ENCODE measurements at places on chromosomes 4 and X.

DNA sequence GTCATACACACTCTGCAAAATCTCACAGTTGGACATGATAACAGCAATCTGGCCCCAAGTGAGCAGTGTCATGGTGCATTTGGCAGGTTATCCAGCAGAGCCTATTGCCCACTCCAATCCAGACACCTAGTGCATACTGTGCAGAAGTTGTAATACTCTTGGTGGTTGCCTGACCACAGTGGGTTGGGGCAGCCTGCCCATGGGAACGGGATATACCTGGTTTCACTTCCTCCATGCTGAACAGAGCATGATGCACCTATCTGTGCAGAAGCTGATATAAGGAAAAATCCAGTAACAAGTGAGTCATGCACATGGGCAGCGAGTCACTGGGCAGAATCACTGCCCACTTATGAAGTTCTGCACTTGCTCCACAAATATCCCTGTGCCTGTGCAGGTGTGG is 105.3 kb upstream of the IGSF1 start:
- no peak for DNase-seq

DNA sequence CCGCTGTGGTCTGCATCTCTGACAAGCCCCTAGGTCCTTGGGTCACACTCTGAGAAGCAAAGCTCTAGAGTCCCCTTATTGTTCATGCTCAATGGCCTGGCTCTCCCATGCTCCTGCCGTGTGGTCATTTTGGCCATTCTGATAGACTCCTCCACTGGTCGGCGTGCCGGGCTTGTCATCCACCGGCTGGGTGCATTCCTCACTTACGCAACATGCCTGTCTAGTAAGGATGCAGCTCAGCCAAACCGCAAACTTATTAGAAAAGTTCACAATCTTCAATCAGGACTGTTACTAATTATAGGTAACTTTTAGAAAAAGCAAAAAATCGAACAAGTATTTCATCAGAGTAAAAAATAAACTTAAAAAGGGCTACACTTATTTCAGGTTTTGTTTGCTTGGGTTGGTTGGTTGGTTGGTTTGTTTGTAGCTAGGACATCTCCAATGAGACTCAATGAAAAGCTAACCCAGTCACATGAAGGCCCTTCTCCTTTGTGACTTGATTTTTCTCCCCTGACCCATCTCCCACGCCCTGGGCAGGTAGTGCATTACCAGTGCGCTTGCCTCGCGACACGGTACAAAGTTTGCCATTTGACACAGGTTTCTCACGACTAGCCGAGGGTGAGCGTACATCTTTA is 41.0 kb downstream of the IRF2 start:
- no peak for DNase-seq

DNA sequence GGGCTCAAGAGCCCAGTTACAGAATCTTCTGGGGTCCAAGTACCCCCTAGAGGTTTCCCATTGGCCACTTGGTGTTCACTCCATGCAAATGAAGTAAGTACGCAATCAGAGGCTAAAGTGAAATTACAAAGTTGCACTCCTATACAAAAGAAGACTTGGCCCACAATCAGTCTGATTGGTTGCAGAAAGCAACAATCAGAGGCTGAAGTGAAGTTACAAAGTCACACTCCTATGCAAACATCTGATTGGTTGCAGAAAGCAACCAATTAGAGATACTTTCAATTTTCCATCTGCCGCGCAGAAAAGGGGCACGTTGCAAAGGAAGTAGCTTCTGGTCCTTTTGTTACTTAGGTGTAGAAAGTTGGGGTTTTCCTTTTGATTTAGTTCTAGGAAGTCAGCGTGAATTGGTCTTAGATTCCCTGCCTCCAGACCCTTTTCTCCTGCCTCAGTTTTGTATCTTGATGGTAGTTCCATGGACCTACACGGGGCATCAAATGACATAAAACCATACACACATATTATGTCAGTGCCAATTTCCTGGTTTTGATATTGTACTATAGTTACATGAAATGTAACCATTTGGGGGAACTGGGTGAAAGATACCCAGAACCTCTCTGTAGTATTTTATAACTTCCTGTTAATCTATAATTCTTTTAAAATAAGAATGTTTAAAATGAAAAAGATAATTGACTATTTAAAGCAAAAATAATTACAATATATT is 12.4 kb upstream of the PIN4 start:
- DNase-seq: no peak

- DNase-seq: no peak
These were observed 634.7 kb upstream of the FAM241A start for GRCh38 chr4:111510535-111510934.

- DNase-seq: no peak
These were observed 622.1 kb downstream of the SPRY1 start for GRCh38 chr4:124018383-124019317.

DNA sequence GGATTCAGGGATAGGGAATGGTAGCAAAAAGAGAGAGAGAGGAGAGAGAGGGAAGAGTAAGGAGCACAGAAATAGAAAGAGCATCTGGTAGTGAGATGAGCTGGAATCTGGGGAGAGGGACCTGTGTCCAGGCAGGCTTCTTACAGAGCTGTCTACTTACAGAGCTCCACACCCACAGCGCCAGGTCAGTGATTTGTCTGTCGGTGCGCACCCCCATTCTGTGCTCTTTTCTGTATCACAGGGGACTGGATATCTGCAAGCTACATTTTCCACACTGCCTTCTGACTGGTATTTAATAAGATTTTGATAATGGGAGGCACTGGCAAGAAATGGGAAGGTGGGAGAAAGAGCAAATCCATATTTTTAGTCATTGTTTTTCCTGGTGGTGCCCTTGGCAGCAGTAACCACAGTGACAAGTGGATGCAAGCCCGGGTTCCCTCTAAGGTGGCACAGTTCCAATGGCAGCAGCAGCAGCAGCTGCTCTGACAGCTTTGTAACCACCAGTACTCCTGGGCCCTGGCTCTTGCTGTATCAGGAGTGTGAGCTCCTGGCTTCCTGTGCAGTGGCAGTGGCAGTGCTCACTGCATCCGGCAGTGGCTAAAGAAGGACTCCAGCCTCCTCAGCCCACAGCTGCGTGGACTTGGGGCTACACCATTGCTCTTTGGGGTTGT is 300.5 kb downstream of the TRIML1 start:
- DNase-seq: no peak

- DNase-seq: no peak
These were observed 46.1 kb upstream of the CABS1 start for GRCh38 chr4:70288651-70289050.

GRCh38 chr4:169348541-169348940 is 77.8 kb upstream of the SH3RF1 start:
- no peak for DNase-seq

DNA sequence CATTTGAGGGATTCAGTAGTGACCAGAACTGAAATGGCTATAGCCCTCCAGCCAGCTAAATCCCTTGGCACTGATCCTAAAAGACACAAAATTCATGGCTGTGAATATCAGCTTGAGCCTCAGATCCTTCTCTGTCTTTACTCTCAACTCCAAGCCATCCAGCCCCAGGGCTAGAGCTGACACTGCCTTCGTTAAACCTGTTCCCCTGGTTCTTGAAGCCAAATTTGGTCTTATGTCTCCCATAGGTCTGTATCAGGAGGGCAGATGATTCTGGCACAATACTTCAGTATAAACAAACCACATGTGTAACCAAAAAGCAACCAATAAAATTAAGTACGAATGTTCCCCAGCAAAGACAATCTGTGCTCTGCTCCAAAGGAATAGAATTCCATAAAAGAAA is 78.0 kb downstream of the ANOS1 start:
- DNase-seq: no peak

GRCh38 chrX:141989134-141989533 is 85.4 kb downstream of the MAGEC1 start:
- DNase-seq: no peak

DNA sequence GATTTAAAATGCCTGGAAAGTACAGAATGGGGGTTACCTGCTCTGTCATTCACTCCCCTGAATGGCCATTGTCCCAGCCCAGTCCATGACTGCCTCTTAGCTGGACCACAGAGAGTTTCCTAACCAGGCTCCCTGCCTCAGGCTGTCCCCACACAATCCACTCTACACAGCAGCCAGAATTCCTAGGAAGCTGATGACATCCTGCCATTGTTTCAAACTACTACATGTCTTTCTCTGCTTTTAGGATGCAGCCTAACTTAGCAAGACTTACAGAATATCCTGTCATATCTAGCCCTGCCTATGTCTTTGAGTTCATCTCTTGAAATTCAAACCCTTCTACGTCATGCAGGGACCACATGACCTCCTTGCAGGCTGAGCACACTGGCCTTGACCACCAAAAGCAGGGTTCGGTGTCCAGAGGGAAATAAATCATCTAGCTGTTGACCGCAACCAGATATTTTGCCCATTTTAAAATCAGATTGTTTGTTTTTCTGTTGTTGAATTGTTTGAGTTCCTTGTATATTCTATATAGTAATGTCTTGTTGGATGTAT is 16.1 kb upstream of the CRMP1 start:
- DNase-seq: no peak

GRCh38 chrX:275967-276580 is 5.1 kb upstream of the PLCXD1 start:
- no peak for DNase-seq

DNA sequence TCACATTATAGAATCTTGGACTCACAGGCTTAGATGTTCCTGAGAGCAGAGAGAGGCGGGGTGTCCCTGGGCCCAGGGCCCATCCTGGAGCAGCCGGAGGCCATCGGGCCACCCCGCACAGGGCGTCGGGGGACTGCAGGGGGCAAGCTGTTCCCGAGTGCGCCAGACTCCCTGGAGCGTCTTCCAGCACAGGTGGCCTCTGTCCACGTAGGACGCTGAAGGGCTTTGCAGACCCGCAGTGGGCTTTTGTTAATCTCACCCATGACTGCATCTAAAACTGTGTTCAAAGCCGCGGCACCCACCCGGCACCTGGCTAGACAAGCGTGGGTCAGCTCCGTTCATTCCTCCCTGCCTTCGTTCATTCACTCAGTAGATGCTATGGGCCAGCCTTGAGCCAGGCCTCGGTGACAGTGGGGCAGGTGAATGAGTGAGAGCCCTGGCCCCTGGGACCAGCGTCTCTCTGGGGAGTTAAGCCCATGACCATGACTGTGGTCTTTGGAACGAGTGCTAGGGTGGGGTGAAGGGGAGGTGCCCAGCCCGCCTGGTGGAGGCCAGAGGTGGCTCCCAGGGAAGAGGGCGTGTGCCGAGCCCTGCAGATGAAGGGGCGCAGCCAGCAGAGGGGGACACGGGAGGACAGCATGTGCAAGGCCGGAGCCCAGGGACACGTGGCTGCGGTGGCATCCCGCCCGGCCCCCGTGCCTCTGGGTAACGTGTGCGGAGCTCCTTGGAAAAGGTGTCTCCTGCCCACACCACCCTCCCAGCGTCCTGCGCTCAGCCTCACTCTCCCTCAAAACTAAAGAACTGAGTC is 98.3 kb downstream of the HMX1 start:
- no peak for DNase-seq

DNA sequence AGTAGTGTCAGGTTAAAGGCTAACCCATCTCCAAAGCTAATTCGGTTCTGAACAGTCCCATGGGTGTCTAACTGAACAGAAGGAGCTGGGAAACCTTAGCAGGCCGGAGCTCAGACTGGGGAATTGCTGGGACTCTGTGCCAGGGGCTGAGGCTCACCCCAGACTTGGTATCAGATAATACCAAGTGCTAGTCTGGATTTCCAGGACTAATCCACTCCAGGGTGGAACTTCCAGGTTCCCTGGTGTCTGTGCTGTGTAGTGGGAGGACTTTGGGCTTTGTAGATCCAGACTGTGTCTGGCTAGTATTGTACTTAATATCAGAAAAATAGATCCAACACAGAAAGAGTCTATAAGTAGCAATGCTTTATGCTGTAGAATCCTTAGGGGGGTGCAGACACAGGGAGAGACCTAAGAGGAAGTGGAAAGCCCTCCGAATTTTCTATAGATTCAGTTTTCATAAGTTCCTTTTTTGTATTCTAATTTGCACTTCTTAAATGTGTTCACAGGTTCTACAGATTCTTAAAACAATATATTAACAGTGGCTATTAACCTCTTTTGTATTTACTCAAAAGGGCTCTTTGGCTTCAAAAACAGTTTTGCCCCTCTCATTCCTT is 4.1 kb downstream of the ZNF827 start:
- DNase-seq: no peak

GRCh38 chr4:149796381-149796780 is 19.3 kb downstream of the IQCM start:
- no peak for DNase-seq

GRCh38 chr4:38308728-38309311 is 348.6 kb downstream of the PTTG2 start:
- no peak for DNase-seq

DNA sequence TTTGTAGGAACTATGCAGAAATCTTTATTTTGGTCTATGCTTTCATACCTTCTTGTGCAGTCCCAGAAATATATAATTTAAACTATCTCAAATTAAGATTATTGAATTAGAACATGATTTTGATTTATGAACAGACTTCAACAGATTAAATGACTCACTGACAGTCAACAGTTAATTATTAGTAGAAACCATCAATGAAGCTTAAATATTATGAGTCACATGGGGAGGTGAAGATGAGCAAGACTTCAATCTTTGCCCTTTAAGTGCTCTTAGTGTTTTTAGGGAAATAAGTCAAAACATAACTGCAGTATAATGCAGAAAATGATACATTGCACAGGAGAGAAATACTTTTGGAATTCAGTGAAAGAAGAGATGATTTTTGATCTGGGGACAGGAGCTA is 81.5 kb upstream of the BMP3 start:
- no peak for DNase-seq

GRCh38 chrX:8731559-8732395 is at the start of gene ANOS1:
Gene ANOS1 (minus strand): TSS chrX:8732137. CDS start chrX:8732036, 101 bp downstream.
- peak; percentile 21 for DNase-seq
